NK-92 treated with Interleukin-12 subunit alpha and Interleukin-12 subunit beta, amount 100 ng/mL, for 24 hours (cell line): ENCODE measurements at places on chromosomes 12 and 14.

DNA sequence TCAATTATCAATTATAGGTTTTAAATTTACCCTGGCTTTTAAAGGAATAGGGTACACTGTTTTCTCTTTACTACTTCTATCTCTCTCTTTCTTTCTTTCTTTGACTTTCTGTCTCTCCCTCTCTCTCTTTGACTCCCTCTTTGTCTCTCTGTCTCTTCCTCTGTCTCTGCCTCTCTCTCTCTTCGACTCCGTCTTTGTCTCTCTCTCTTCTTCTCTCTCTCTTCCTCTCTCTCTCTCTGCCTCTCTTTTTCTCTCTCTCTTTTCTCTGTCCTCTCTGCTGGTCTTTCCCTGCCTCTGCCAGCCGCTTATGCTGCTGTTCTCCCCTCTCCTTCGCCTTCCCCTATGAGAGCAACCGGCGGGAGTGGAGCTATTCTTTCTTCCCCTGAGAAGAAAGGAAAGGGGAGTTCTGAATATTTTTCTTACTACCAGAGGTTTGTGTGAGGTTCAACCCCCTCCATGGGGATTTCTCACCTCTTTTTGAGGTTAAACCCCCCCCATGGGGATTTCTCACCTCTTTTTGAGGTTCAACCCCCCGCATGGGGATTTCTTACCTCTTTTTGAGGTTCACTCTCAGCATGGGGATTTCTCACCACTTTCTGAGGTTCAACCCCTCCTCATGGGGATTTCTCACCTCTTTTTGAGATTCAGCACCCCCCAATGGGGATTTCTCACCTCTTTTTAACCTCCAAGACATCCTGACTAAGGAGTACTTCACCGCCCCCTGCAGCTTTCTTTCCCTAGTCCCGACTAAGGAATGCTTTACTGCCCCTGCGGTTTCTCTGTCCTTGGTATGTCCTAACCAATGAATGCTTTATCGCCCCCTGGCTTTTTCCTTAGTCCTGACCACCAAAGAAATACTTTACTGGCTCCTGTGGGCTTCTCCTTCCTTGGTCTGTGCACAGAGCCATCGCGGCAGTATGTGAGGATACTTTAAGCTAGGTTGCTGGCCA, 27.4 kb upstream of the DDHD1 start:
- no peak for DNase-seq

DNA sequence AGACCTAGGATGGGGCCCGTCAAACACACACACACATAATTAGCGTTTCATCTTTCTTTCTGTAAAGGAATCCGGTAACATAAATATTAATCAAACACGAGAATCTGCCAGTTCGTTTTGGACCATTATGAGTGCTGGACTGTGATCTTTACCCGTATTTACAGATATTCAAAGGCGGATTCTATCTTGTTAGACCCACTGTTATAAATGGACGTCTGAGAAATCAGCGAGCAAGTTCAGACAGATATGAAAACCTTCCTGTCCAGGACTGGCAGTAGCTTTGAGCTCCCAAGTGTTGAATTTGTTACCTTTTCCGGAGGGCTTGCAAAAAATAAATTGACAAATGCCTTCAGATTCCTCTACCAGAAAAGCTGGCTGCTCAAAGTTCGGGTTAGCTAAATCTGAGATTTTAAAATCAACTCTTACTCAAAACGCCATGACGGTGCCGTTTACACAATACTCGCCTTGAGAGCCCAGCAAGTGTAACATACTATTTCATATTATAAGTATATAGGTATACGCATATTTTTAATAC, 27.6 kb downstream of the BCL11B start:
- DNase-seq: no peak

- DNase-seq: no peak
Measured at GRCh38 chr12:6361834-6362233, 13.5 kb downstream of the SCNN1A start.

DNA sequence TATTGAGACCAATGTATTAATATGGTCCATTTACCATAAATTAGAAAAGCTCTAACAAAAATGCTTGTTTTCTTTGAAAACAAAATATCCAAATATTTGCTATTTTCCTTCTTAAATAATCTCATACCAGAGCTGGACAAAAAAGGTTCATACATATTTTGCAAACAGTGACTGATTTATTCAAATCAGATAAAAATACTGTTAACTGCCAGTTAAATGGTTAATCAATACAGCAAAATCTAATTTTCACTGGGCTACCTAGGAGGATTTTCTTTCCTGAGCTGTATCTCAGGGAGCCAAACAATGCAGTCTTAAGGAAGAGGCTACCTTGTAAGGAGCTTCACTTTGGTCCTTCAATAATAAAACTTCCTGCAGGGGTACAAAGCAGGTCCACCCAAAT, 2.0 kb downstream of the FERMT2 start:
- DNase-seq: no peak

DNA sequence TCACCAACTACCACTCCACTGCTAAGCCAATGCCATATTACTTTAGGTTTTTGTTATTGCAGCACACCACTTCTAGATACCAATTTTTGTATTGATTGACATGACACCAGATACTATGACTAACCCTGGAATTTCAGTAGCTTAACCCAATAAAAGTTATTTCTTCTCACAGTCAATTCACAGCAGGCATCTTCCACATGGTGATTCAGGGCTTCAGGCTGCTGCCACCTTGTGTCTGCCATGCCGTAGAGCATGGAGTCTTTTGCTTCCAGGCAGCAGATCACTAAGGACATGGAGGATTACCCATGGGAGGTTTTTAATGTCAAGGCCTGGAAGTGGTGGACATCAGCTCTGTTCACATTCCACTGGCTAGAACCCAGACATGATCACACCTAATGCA, 56.4 kb upstream of the LTA4H start:
- no peak for DNase-seq

- no peak for DNase-seq
Measured at GRCh38 chr12:19302100-19302640, 137.1 kb upstream of the AEBP2 start.

GRCh38 chr14:100083706-100084105, 18.5 kb downstream of the EVL start:
- DNase-seq: no peak

GRCh38 chr12:98752726-98753125, 107.6 kb downstream of the APAF1 start:
- no peak for DNase-seq

GRCh38 chr12:28367993-28368392, 177.7 kb downstream of the CCDC91 start:
- no peak for DNase-seq

DNA sequence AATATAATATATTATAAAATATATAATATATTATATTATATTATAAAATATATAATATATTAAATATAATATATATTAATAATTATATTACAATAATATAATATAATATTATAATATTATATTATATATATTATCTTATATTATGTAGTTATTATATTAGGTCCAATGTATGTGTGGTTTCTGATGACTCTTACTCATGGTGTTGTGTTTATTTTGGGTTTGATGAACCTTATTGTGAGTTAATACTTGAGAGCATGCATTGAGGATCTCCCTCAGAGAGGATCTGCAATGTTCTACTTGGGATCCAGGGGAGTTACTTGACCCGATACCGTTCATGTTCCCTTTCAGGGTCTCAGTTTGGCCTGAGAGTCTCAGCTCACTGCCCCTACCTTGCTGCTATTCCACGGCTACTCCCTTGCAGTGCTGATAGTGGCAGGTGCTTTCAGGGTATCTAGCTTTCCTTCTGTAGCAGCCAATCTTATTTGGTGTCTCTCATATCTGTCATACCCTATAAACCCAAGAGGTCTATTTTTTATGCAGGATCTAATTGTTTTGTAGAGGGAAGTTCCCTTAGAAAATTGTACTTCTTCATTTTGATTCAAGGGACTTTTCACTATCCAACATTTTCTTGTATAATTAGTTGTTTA, 89.1 kb upstream of the ZDHHC17 start:
- DNase-seq: no peak

DNA sequence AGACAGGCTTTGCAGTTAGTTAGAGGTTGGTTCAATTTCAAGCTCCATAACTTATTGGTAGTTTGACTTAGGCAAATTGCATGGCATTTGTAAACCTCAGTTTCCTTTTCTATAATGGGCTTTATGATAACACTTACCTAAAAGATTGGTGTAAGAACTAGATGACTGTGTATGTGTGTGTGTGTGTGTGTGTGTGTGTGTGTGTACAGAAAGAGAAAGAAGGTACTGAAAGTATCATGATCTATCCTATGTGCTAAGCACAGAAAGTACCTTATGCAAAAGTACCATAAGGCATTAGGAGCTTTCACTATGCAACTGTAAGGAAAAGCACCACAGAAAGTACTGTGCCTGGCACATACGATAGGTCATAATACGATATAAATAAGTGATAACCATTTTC, 304.3 kb upstream of the KITLG start:
- no peak for DNase-seq

DNA sequence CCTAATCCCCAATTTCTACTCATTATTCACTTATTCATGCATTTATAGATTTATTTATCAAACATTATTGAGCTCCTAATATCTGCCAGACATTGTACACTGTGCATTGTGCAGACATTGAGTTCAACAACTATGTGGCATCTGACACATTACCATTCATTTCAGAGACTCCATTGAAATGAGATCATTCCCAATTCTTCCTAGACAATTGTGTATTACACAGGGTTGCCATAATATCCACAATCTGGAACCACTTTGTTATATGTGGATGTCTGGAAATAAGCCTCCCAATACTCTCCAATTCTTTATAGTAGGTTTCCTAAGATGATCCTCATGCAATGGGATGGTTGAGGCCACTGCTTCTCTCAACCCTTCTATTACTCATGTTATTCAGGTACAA, 165.0 kb downstream of the OTOGL start:
- no peak for DNase-seq
